ENCODE measurements at places on chromosomes 5 and 9.
A peak's percentile ranks its signal among the peaks of the same experiment; 100 is the strongest.

GRCh38 chr5:154732212-154732611 lies 23.0 kb upstream of the LARP1 start:
- DNase-seq = no peak

DNA sequence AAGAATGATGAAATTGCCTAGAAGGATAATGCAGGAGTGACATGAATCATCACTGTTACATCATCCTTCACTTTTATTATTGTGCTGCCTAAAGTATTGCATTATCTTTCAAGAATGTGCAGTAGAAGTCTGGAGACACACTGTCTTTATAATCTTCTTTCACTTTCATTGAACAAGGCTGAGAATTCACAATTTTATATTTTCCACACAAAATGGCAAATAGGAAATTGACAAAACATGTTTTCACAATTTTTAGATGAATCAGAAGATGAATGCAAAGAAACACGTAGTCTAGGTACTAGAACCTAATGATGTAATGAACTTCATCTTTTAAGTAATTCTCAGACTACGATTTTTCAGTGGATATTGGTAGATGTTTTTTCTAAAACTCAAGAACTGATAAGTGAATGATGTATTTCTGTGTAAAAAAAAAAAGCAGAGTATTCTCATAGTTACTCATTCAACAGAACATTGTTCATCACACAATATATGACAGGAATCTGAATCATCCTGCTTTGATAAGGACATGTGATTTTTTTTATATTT lies 131.5 kb upstream of the GRHPR start:
- no peak for DNase-seq

GRCh38 chr9:129559506-129559881 lies 61.4 kb downstream of the C9orf50 start:
- no peak for DNase-seq

DNA sequence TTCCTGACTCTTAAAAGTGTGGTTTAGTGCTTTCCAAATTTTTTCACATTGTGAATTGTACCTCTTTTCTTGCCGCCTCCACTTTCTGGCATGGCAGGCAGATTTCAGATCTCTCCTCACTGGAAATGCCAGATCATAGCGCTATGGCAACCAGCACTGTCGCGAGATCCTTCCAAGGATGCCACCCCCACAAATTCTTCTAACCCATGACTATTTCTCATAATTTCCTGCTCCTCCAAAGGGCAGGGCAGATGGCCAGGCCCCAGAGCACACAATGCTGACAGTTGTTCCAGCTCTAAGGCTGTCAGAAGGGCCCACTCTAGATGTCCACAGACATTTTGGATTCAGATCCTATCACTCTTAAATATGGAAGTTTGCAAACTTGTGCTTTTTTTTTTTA lies 446.2 kb upstream of the RIOK2 start:
- DNase-seq = peak; percentile 9

DNA sequence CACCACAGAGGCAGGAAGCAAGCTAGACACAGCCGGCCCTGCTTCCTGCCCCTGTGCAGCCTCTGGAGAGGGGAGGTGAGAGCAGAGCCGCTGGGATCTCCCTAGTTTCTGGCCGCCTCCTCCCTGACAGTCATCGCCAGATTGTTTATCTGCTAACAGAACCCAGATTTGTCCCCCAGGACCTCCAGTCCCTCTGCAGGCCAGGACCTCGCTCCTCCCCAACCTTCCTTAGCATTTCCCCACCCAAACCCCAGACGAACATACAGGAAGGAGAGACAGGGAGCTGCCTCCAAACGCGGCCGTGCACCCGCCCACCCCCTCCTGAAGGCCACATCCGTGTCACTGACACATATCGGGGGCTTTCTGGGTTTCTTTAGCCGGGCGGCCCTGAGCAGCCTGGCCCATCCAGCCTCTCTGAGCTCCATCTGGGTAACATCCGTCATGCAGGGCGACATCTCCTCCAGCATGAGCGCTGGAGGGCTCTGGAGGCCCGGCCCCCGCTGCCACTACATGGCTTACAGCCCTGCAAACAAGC lies 47.5 kb downstream of the DBH start:
- no peak for DNase-seq

- DNase-seq = no peak
Measured at GRCh38 chr5:134267366-134268018, 41.6 kb upstream of the PPP2CA start.

GRCh38 chr5:83866181-83866580 lies 145.5 kb upstream of the HAPLN1 start:
- DNase-seq = no peak

- DNase-seq = no peak
Measured at GRCh38 chr5:54646356-54647101, 129.0 kb downstream of the SNX18 start.

DNA sequence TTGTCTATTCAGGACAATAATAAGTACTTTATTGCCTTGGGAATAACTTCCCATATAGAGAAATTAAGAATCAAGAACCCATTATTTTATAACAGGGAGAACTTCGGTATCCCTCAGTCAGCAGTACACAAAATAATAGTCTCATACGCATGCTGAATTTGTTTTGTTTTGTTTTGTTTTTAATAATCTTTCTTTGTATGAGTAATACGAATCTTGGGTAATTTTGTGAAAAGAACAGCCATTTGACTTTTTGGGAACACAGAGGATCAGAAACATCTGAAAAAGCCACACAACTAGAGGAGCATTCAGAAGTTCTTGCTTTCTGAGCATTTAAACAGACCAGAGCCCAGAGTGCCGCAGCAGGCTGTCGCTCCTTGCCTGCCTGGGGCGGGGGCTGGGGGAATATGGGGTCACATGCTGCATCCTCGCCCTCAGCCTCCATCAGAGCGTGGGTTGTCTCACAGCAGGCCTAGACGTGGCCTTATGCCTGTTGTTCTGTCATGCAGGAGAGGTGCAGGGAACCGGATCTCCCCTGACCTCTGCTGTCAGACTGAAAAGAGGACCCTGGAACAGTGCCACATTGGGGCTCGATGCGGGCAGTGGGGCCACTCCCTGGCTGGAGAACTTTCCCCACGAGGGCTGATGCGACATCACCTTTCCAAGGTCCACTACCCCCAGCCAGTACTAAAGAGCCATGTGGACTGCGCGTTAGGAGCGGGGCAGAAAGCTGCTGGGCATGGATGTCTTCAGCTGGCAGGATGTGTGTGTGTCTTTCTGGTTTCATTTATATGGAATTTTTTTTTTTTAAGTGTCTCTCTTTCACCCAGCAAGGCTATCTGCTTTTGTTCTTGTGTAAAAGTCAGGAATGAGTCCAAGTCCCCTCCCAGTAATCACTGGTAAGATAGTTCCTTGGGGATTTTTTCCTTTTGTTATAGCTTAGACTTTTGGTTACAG lies 133.4 kb upstream of the OTULINL start:
- DNase-seq = no peak

DNA sequence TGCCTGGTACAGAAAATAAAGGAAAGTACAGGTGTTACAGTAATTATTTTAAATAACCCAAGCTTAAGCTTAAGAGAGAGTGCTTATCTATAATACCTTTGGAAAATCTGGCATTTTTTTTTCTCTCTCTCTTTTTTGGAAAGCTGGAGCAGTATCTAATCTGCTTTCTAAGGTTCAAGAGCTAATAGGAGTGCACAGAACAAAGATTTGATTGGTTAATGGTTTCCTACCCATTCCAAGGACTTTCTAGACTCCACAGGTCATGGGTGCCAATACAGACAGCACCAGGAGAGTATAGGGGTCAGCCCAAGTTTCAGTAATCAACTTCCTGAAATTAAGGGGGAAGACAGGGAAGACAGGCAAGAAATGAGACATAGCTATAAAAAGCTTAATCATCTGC lies 104.1 kb upstream of the SLC12A2 start:
- no peak for DNase-seq

DNA sequence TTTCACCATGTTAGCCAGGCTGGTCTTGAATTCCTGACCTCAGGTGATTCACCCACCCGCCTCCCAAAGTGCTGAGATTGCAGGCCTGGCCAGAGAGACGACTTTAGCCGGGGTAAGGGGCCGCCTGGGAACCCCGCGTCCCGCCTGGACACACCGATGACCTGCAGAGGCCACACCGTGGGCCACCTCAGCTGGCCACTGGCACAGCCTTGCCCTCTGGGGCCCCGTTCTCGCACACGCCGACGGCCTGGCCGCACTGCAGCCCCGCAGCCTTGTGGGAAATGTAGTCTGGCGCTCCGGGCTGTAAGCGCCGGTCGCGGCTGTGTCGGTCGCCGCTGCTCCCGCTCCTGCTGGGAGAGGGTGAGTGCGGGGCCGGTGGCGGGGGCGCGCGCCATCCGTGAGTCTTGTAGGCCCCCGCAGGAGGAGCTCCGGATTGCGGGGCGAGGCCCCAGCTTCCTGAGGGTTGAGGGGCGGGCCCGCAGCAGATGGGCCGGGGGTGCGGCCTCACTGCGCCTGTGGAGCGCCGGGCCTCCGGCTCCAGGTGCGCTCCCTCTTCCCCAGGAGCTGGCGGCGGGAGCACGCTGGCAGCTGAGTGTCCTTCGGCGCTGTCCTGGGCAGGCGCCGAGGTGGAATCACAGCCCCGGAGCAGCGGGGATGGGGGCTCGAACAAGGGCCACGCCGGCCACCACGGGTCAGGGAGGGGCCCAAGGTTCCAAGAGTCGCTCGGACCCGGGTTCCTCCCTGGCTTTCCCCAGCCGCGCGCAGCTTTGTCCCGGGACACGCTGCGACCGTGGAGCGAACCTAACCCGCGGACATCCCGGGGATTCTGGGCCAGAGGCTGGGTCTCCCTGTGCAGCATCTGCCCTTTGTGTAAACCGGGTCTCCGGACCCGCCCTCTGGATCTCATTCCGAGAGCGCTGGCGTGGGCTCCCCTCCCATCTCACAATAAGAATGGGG lies at the start of gene ZFP2:
TSS of gene ZFP2 (plus strand) at position 299 of the 957 bp plus-strand sequence. CDS start 35,401 bp downstream, outside the sequence.
- peak; percentile 62 for DNase-seq

DNA sequence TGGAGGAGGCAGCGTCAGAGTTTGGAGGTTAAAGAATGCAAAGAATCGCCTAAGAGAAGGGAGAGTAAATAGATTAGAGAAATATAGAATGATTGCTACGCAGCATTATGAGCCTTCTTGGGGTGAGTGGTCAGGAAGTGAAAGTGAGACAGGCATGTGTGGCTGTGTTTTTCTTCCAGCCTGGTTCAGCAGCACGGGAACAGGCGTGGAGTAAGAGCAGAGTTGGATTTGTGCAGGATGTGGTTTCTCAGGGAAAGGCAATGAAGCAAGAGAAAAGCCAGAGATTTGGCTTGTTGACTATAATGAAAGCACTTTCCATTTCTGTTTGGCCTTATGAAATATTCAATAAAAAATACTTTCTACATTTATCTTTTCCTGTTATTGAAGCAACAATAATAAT lies 34.3 kb upstream of the FRMD3 start:
- no peak for DNase-seq

- no peak for DNase-seq
Measured at GRCh38 chr9:111582888-111583287, 16.6 kb downstream of the PTGR1 start.

GRCh38 chr9:35771075-35771433 lies 17.0 kb upstream of the MSMP start:
- DNase-seq = no peak

- no peak for DNase-seq
Measured at GRCh38 chr9:126661521-126662251, 48.0 kb downstream of the LMX1B start.

DNA sequence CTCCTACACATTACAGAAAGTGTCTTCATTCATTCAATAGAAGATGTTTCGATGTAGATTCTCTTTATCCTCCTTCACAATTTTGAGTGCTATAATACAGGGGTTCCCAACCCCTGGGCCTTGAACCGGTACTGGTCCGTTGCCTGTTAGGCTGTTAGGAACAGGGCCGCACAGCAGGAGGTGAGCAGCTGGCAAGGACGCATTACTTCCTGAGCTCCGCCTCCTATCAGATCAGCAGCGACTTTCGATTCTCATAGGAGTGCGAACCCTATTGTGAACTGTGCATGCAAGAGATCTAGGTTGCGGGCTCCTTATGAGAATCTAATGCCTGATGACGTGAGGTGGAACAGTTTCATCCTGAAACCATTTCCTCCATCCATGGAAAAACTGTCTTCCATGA lies 153.0 kb upstream of the SMC2 start:
- no peak for DNase-seq
